NCI-H1436 (cell line): ENCODE measurements at places on chromosomes 1 and 21.

- no peak for DNase-seq
Observed at GRCh38 chr1:53127546-53127945, 14.9 kb downstream of the SLC1A7 start.

DNA sequence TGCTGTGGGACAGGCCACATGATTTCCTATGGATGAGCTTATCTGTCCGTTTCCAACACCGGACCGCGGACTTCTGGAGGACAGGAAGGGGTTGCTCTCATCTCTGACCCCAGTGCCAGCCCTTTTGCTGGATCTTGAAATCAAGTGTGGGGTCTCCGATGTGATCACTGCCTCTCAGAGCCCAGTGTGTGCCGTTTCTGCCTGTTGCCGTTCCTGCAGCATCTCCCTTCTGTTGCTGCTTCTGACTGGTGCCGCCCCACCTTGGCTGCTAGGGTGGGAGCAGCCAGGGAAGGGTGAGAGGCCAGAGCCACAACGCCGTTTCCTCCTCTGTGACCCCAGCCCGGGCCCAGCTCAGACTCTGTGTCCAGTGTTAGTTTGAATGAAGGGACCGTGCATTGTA lies 67.3 kb upstream of the WNT4 start:
- DNase-seq: no peak

DNA sequence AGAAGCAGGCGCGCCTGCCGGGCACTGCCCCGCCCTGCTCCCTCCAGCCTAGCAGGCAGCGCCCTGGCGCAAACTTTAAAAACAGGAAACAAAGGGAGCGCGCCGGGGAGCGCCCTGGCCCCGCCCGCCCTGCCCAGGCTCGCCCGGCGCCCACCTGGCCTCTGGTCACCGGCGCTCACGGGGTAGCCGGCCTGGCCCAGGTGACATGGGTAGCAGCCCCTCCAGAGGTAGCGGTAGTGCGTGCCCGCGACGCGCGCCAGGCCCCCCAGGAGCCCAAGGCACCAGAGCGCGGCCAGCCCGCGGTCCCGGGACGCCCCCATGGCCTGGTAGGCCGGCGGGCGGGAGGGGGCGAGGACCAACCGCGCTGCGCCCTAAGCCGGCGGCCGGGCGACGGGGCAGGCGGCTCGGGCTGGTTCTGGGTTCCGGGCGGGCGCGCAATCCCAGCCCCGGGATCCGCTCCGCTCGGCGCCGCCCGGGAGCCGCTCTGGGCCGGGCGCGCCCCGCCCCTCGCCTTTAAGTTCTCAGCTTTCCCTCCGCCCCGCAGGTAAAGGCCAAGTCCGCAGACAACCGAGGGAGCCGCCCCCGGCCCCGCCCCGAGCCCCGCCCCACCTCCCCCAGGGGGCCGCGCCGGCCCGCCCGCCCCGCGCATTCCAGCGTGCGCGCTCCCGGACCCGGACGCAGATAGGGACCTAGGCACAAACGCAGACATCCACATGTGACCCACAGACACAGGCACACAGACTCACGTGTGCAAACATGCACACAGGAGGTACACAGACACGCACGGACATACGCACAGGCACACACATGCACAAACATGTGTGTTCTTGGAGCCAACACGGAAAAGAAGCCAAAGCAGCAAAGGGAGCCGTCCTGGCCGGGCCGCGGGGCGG lies 76.7 kb downstream of the ARHGEF16 start:
- peak; percentile 40 for DNase-seq

DNA sequence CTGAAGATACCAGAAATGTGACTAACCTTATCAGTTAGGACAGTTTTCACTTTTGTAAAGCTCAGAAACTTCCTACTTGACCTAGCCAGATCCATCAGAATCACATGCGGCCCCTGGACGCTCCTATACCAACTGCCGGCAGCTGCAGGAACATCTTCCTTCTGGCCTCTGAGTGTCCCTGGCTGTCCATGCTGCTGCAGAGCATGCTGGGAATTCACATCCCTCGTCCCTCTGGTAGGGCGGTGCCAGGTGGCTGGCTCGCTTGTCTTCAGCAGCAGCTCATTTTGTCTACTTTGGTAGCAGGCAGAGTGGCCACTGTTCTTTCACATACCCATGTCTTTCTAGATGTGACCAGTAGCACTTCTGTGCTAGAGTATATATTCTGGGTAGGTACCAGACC lies 34.4 kb downstream of the HHAT start:
- DNase-seq: no peak

GRCh38 chr21:31254131-31254530 lies 89.9 kb downstream of the TIAM1 start:
- DNase-seq: no peak

DNA sequence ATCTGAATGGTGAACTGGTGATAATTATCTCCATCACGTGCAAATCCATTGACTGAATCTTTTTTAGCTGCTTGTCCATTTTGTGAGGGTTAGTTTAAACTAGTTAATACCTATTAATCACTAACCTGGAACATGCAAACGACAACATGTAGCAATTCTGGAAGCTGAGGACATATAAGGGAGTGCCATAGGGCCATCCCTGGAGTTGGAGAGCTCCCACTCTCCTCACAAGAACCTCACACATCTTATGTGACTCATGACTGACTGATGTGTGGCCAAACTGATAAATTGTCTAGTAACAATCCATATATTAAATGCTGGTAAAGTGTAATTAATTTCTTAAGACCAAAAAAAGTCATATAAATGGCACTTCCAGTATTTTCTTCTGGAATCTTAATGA lies 62.9 kb upstream of the HOOK1 start:
- no peak for DNase-seq

DNA sequence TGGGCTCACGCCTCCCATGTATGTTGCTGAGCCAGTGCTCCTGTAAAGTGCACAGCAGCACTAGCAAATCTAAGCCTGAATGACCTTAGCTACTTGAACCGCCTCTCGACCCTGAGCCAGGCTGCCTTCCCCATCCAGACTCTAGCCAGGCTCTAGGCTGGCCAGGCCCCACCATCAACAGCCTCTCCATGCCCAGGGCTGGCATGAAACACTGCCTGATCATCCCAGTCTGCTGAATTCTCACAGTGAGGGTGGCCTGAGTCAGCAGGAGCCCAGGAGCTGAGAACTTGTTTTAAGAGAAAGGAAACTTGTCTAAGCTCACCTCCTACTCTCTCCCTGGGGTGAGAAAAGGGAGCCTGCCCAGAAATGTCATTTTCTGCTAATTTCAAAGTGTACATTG lies 733.3 kb downstream of the PTPRU start:
- no peak for DNase-seq

DNA sequence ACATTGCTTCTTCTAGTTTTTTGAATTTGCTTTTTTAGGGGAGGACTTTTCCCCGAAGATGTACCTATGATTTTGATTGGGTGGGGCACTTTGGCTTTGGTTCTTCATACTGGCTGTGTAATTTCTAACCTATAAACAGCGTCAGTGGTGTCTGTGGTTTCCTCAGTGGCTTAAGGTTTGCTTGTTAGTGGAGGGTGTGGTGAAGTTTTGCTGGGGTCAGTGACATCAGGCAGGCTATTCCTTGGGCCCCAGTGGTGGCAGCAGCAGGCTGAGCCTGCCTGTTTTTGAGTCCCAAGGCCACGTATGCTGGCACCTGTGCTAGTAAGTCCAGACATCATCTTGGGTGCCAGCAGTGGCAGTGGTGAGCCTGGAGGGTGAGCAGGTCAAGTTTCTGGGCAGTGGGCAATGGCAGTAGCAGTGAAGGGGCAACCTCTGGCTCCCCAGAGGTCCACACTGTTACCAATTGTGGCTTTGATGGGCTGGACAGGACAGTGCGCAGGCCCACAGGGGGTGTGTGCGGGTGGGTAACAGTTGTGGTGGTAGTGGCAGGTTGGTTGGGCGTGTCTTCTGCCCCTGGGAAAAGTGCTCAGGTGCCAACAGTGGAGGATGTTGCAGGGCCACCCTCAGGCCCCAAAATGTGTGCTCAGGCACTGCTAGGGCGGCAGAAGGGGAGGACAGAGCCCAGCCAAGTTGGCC lies 54.9 kb upstream of the B3GALT2 start:
- DNase-seq: no peak

GRCh38 chr1:36023098-36023769 lies 60.7 kb upstream of the TEKT2 start:
- no peak for DNase-seq

- no peak for DNase-seq
Observed at GRCh38 chr1:160795951-160796383, at the start of gene LY9. Gene LY9 (plus strand): TSS chr1:160796174. CDS start chr1:160796188, 14 bp downstream.

GRCh38 chr1:220982686-220983085 lies 103.4 kb downstream of the HLX start:
- DNase-seq: no peak

DNA sequence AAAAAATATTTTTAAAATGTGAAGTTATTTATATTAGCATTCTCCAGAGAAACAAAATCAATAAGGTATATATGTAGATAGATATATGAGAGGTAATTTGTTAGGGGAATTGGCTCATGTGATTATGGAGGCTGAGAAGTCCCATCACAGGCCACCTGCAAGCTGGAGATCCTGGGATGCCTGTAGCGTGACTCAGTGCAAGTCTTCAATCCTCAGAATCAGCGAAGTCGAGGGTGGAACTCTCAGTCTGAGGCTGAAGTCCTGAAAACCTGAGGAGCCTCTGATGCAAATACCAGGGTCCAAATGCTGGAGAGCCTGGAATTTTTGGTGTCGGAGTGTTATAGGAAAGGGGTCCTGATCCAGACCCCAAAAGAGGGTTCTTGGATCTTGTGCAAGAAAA lies 658.5 kb downstream of the USP25 start:
- no peak for DNase-seq

DNA sequence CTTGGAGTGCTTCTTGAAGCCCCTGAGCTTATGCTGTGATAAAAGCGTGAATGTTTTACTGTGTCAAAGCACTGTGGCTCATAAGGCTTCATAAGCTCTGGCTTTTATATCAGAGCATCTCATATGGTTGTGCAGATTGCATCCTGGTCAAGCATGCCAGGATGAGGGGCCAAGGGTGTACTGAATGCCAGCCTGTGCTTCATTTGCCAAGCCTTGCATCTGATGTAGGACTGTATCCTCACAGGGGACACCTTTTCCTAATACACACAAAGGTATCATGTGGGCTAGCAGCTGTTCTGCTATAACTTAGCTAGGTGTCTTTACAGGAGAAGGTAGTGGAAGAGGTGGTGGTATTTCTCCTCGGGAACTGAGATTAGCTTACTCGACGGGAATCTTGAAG lies 134.7 kb downstream of the ST6GALNAC3 start:
- no peak for DNase-seq

- no peak for DNase-seq
Observed at GRCh38 chr1:182374101-182374834, 17.3 kb downstream of the GLUL start.

GRCh38 chr1:206859082-206859521 lies 6.3 kb upstream of the IL20 start:
- no peak for DNase-seq

DNA sequence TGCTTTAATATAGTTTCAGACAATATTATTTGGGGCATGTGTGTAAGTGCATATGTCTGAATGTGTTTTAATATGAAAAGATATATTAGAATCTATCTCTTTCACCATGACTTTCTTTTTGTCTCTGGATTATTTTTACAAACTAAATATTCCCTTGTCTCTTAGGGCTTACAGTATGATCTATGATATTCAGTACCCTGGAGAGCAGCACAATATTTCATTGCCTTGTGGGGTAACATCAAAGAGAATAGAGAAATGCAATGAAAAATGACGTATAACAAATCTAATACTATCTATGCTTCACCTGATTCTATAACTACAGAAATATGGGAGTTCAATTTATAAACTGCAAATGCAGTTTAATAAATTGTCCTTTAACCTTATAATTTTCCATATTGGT lies 2084.5 kb downstream of the MRPL39 start:
- no peak for DNase-seq
